Fibroblast of skin of left biceps (primary cell): ENCODE measurements at places on chromosomes 6 and 20.

GRCh38 chr6:107618672-107619071, 128.8 kb downstream of the SOBP start:
- DNase-seq = no peak

GRCh38 chr6:118715376-118715775, 64.0 kb upstream of the CEP85L start:
- DNase-seq = no peak

DNA sequence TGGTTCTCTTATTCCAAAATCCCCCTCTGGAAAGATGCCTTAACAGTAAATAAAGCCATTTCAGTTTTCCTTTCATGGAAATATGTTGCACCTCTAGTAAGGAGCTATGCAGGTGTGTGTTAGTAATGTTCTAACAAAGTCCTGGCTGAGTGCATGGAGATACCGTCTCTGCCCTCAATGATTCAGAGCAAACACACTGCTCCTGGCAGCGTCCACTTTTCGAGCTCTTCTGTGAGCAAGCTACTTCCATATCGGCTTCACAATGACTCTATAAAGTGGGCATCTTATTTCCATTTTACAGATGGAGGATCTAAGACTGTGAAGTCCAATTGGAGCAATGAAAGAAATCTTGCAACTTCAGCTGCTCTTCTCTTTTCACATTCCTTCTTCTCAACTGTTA, 3.1 kb downstream of the KLHL32 start:
- no peak for DNase-seq

DNA sequence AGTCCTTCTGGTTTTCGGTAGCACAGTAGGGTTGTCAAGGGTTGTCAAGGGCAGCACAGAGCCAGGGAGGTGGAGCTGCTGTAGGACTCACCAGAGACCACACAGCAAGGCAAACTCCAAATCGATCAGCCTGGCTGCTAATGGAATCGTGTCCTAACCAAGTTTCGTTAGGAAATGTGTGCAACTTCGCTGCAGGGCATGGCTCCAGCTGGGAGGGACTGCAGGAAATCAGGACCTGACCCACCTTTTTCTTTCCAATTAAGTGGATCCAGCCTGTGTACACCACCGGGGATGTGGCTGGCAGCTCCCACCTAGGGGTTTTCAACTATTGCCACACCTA, 251.7 kb upstream of the QKI start:
- no peak for DNase-seq

- no peak for DNase-seq
Observed at GRCh38 chr6:166815629-166816028, 140.7 kb downstream of the RNASET2 start.

GRCh38 chr20:38112261-38112929, 52.7 kb downstream of the TGM2 start:
- no peak for DNase-seq

GRCh38 chr6:85674604-85675003, 31.9 kb upstream of the SYNCRIP start:
- no peak for DNase-seq

- DNase-seq = no peak
Observed at GRCh38 chr6:56656466-56656865, 13.8 kb upstream of the DST start.

DNA sequence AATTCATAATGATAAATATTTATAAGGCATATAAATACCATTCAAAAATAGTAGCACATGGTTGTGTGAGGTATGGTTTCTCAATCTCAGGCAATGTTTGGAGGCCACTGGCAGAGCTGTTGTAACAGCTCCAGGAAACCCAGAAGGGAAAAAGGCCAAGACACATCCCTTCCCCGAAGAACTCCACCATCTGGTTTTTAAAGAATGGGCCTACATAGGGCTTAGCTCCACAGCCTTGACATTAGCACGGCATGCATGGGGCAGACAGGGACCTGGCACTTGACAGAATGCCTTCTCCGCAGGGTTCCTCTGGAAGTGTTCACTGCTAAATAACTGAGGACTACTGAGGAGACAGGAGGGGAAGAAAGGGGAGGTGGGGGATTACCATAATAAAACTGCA, 16.1 kb upstream of the FOXO3 start:
- no peak for DNase-seq

GRCh38 chr20:39960522-39961428, 728.3 kb downstream of the MAFB start:
- no peak for DNase-seq

DNA sequence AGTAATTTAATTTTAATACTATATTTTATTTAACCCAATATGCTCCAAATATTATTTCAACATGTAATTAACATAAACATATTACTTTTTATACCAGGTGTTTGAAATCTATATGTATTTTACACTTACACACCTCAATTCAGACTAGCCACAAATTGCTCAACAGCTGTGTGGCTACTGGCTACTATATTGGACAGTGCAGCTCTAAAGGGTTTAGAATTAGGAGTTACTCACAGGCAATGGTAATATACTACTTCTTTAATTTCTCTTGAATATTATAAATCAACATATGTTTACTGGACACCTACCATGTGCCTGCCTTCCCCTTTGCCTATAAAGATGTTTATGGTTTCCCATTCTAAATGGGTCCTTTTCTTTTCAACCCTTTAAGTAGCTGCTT, 2.3 kb downstream of the MTRF1L start:
- DNase-seq = no peak
